Kidney epithelial cell (primary cell): ENCODE measurements at places on chromosomes 11 and 22. TPM values are rescaled to one million over a fixed set of nuclear protein-coding genes. Genes with fewer than 3 reads are reported as not detected.

- no peak for DNase-seq
Observed at GRCh38 chr11:119483341-119483880, 60.4 kb upstream of the THY1 start.

Gene PRODH
- total RNA-seq, result 1.9 and 5.2 TPM in 2 replicates

GRCh38 chr11:20991471-20991870 lies 322.1 kb downstream of the NELL1 start:
- DNase-seq, result no peak

- DNase-seq, result no peak
Observed at GRCh38 chr11:105881027-105881426, 141.0 kb downstream of the MSANTD4 start.

DNA sequence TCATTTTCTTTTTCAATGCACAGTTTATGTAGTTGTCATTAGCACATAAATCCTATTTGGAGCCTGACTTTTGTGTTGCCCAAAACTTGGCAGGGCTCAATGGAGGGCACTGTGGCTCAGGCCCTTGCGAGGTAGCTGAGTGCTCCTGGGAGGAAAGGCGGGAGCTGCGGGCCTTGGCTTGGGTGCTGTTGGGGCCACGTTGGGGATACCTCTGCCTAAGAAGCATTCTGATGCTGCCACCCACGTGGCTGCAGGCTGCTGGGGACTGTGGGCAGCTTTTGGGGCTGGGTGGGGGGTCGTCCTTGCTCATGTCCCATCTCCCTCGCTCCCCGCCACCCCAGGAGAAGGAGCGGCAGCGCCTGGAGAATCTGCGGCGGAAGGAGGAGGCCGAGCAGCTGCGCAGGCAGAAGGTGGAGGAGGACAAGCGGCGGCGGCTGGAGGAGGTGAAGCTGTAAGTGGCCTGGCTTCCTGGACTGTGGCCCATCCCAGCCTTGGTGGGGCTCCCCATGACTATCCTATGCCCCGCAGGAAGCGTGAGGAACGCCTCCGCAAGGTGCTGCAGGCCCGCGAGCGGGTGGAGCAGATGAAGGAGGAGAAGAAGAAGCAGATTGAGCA lies 20.9 kb downstream of the INCENP start:
- DNase-seq, result no peak

DNA sequence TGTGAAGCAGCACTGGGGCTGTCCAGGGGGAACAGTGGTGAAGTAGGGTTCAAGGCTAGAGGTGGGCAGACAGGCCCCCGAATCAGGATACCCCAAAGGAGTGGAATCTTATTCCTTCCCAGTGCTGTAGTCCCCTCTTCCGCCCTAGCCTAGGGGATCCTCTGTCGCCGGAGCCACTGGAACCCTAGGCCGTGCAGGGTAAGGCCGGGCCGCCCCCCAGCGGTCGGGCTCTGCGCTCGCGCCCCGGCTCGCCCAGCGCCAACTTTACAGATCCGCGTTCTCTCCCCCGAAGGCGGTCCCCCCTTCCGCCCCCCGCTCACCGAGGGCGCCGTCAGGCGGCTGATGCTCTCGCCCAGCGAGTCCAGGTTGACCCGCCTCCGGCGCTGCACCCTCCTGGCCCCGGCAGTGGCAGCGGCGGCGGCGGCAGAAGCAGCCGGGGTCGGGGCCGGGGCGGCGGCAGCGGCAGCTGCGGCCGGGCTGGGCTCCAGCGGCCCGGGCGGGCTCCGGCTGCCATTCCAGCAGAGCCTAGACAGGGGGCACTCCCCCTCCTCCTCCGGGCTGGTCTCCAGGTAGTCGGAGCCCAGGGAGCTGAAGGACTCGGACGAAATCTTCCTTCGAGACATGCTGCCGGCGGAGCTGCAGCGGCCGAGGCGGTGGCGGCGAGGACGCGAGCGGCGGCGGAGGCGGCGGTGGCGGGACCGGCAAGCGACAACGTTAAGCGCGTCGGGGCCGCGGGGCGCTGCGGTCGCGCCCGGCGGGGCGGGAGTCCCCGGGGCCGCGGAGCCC lies 650 bp downstream of the GUCY1A2 start:
- no peak for DNase-seq

- DNase-seq, result no peak
Observed at GRCh38 chr11:46099963-46100316, 21.3 kb downstream of the PHF21A start.

GRCh38 chr11:19380375-19380774 lies 139.6 kb upstream of the E2F8 start:
- peak; percentile 72 for DNase-seq

- no peak for DNase-seq
Observed at GRCh38 chr11:112318184-112318591, 57.5 kb upstream of the PLET1 start.

Gene ADAMTS15
- total RNA-seq, result 3.9 and 4.2 TPM in 2 replicates

- DNase-seq, result no peak
Observed at GRCh38 chr11:70263363-70263762, 7.1 kb upstream of the PPFIA1 start.

Gene H19
- 56.9 and 78.8 TPM in 2 replicates for total RNA-seq

DNA sequence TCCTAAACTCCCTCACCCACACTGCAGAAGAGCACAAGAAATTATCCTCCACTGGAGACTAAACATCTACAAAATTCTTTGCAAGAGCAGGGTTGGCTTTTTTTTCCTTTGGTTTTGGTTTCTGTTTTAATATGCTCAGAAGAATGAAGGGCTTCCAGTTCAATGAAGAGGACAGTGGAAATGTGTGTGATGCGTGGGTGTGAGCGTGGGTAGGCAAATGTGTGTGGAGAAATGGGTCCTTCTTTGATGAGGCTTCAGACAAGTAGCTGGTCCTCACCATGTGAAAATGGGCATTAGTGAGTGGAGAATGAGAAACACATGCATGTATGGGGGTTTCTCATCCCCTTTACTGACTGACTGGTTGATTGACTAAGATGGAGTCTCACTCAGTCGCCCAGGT lies 263.3 kb upstream of the SYN3 start:
- no peak for DNase-seq

Gene KCTD14
- total RNA-seq, result 6.2 and 6.7 TPM in 2 replicates

DNA sequence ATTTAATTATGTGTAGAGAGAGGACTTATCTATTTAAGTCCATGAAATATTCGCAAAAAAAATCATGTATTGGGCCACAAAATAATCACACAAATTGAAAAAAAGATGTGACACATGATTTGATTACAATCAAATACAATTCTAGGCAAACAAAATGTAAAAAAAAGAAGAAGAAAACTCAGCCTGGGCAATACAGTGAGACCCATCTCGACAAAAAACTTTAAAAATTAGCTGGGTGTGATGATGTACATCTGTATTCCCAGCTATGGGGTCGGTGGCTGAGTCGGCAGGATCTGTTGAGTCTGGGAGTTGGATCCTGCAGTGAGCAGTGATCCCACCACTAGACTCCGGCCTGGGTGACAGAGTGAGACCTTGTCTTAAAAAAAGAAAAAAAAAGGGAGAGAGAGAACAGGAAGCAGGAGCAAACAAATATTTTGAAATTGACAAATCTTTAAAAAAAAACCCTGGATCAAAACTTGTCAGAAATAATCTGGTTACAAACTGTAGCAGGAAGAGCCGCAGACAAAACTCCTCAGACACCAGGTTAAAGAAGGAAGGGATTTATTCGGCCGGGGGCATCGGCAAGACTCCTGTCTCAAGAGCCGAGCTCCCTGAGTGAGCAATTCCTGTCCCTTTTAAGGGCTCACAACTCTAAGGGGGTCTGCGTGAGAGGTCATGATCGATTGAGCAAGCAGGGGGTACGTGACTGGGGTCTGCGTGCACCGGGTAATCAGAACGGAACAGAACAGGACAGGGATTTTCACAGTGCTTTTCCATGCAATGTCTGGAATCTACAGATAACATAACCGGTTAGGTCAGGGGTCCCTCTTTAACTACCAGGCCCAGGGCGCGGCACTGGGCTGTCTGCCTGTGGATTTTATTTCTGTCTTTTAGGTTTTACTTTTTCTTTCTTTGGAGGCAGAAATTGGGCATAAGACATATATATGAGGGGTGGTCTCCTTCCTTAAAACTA lies 3.3 kb upstream of the TYMP start:
- no peak for DNase-seq

DNA sequence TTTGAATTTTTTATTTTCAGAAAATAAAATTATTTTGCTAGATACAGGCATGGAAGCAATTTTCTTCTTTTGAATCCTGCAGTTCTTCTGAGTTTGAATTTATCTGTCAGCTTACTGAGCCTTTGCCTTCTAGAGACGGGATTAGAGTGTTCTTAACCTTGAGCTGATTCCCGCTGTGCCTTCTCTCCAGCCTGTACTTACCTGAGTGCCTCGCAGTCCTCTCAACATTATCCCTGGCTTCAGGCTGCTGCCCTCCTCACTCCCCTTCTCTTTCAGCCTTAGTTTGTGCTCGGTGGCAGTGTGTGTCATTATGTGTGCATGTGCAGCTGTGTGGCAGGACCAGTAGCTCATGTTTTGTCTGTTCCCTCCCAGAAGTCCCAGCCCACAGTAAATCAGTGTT lies 24.3 kb downstream of the OSBP2 start:
- DNase-seq, result no peak

- no peak for DNase-seq
Observed at GRCh38 chr22:23576681-23577080, 3.4 kb downstream of the IGLL1 start.

DNA sequence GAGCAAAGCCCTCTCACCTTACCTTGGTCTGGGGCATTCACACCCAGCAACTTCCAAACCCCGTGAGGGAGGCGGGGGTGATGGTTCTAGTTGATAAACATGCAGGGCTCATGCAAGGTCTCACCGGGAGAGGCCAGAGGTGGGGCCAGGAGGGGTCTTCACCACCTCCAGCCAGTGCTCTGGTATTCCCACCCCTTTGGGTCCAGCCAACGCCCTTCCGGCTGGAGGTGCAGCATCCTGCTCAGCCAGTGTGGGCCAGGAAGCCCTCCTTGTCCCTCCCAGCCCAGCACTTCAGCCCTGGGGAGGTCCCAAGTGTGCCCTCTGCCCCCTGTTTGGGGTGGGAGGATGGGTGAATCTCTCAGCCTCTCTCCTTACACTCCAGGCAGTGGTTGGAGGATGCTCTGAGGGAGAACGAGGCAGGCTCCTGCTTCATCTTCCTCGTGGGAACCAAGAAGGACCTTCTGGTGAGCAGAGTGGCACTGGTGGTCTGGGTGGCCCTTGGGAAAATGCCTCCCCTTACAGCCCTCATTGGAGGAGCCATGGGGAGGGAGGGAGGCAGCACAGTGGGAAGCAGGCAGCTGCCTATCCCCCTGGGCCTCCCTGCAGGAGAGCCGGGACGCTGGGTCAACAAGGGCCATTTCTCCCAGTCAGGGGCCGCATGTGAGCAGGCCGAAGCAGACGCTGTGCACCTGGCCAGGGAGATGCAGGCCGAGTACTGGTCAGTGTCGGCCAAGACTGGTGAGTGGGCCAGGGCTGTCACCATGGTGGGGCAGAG lies 13.4 kb downstream of the RAB36 start:
- no peak for DNase-seq

DNA sequence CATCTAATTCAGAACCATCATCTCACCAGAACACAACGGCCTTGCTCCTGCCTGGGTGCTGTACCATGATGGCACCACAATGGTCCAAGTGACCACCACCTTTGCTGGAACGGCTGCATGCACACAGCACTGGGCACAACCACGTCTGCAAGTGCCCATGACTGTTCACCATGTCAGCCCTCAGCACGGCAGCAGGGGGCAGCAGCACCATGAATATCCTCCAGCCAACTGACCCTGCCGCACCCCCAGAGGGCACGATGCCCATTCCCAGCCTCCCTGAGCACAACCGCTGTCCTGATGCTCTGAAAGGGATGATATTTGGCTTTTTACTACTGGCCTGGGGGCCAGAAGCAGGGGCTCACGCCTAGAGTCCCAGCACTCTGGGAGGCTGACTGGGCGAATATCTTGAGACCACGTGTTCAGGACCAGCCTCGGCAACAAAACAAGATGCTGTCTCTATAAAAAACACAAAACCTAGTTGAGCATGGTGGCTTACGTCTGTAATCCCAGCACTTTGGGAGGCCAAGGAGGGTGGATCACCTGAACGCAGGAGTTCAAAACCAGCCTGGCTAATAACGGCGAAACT lies 25.7 kb downstream of the DRD4 start:
- DNase-seq, result no peak

GRCh38 chr11:103294516-103294915 lies 185.3 kb downstream of the DYNC2H1 start:
- no peak for DNase-seq

- no peak for DNase-seq
Observed at GRCh38 chr11:2305140-2305778, 3.4 kb downstream of the TSPAN32 start.

Gene LDHAL6A
- not detected in 2 replicates for total RNA-seq

DNA sequence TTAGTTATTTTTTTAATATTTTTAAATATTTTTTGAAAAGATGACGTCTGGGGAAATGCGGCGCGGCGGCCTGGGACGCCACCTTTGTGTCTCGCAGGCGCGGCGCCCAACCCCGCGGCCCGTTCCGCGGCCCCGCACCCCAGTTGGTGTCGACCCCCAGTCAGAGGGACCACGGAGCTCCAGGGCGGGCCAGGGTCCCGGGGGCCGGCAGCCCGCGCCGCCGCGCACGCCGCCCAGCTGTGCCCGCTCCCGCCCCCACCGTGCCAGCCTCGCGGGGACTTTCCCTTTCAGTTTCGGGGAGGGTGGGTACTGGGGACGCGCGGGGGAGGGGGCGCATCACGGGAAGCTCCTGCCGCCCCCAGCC lies 1.6 kb downstream of the CCND1 start:
- no peak for DNase-seq

- DNase-seq, result no peak
Observed at GRCh38 chr11:69939551-69940245, 120.5 kb upstream of the FGF3 start.

Gene OR6T1
- total RNA-seq, result 0.34 TPM in 1 of 2 replicates, not detected in the other
